ENCODE measurements at places on chromosomes 3 and 15.

DNA sequence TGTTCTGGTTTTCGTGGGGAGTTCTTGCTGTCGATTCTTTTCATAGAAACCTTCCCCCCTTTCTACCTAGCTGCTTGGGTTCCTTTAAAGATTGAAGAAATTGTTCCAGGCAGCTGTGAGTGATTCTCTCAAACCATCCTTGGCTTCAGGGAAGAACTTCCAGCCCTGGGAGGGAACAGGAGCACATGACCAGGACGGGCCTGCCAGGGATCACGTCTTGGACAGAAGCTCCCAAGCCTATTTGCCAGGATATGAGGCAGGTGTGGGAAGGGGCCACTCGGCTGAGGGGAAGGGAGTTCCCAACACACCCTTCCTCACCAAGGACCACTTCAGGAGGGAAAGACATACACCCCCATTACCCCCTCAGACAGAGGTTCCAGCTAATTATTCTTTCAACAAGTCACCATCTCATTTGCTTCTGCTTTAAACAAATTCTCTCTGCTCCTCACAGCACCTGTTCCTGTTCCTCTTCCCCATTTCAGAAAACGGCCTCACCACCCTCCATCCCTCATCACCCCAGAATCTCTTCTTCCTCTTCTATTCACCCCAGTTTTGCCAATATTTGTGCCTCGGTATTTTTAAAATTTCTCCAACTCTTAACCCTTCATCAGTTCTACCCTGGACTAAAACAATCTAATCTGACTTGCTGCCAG lies 62.5 kb downstream of the WHAMM start:
- no peak for DNase-seq

DNA sequence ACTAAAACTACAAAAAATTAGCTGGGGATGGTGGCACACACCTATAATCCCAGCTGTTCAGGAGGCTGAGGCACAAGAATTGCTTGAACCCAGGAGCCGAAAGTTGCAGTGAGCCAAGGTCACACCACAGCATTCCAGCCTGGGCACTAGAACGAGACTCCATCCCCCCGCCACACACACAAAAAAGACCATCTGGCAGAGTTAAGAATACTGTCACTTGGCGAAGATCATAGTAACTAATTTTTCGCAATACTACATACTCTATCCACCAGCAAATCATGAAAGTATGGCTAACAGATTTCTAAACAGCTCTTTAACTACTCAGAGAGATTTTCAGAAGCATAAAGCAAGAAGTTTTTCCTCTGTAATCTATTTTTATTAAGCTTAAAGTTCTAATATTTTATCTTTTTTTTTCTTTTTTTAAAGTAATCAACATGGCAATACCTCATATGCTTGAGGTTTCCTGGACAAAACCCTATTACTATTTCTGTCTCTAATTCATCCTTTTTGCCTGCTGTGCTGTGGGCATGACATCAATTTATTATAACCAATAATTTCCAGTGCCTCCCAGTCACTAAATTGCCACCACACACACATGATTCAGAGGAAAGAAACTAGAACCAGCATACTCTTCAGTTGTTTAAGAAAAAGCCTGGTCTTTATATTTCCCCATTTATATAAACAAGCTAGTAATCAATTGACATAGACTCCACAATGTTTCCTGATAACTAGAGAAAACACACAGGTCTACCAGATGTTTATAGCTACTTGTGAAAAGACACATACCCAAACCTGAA lies 46.9 kb downstream of the CHSY1 start:
- no peak for DNase-seq

- no peak for DNase-seq
These were observed 26.2 kb downstream of the SLC12A8 start for GRCh38 chr3:125186261-125186787.

- no peak for DNase-seq
These were observed 116.1 kb downstream of the ANP32A start for GRCh38 chr15:68704496-68705021.

GRCh38 chr3:115464036-115464435 lies 159.3 kb upstream of the GAP43 start:
- DNase-seq, result no peak

DNA sequence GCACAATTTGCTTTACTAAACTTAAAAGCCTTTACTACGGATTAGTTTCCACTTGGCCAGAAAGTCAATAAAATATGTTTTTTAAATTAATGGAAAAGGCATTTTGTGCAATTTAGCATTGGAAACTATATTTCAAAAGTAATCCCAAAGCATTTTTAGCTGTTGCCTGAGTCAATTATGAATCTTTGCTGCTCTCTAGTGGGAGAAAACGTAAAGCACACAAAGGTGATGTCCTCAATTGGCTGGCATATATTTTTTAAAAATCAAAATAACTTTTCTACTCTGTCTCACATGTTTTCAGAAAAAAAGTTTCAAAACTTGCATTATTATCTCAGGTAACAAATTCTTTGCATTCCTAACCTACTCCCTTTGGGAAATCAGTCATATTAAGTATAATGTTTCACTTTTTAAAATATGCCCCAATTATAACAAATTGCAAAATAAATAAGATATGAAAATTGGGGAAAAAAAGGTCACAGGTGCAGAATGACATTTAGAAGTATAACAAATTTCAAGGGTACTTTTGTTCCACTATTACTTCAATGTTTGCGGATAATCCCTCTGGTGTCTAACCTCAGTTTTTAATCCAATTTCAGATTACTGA lies 47.2 kb upstream of the TEX55 start:
- DNase-seq, result peak; percentile 49

DNA sequence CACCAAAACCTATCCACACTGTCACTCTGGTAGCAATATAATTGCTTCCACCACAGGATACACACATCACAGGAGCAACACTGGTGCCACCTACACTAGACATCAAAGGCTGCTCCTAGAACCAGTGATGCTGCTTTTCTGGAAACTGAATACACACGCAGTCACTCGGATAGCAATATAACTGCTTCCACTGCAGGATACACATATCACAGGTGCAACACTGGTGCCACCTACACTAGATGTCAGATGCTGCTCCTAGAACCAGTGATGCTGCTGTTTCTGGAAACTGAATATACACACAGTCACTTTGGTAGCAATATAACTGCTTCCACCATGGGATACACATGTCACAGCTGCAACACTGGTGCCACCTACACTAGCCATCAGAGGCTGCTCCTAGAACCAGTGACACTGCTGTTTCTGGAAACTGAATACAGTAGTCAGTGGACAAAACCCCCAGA lies 6.9 kb upstream of the TNFSF10 start:
- DNase-seq, result no peak

GRCh38 chr3:178117641-178118040 lies 418.6 kb upstream of the KCNMB2 start:
- no peak for DNase-seq
